Astrocyte of the cerebellum (primary cell): ENCODE measurements at places on chromosomes 7 and 10.

DNA sequence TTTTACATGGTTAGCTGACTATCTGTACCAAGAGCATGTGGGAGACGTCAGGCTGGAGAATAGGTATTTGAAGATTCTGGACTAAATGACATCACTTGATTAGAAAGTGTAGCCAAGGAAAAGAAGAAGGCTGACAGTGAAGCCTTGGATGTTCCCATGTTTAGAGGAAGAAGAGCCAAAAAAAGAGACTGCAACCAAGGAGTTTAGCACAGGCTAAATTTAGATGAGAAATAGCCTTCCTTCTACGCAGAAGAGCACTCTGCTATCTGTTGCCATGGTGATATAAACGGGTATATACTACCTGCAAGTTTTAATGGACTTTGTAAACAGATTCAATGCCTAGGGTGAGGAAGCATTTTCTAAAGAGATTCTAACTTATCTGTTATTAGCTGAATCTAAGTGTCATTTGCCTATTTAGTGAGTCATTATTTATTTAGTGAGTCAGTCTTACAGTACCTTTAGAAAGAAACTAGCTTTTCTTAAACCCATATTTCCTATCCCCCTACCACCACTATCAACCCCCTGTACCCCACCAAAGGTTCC, 69.8 kb downstream of the CDK6 start:
- no peak for DNase-seq

- no peak for DNase-seq
These were observed 125.9 kb downstream of the GLCCI1 start for GRCh38 chr7:8094164-8095140.

- no peak for DNase-seq
These were observed 53.6 kb upstream of the WNT16 start for GRCh38 chr7:121275204-121275603.

GRCh38 chr7:96157856-96158255, 164.0 kb downstream of the SLC25A13 start:
- DNase-seq = no peak

DNA sequence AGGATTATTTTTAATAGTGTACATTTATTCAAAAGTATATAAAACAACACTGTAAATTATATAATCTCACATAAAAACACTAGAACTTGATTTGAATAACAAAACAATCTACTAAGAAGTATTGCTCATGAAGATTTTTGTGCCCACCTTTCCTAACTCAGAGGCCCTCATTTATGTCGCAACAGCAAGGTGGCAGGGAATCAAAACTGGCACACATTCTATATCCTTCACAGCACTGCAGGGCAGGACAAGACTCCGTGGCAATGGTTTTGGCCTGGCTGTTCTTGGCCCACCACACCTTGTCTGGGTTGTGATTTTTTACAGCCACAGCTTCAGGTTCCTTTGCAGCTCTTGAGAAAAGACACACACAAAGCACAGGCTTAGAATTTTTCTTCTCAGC, 3.4 kb upstream of the CUZD1 start:
- no peak for DNase-seq

DNA sequence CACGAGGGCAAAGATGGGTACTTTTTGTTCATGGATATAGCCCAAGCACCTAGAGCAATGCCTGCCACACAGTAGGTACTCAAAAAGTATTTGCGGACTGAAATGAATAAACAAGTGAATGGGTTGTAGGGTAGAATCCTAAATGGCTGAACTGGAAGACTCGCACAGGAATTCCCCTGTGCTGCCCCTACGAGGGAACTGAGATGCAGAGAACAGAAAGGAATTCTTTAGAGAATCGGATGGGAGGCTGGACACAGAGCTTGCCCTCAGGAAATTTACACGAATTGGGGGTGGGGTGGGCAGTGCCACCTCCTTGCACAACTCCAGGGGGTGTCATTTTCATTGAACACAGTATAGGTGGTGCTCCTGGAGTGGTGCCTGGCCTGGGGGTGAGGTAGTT, 35.2 kb upstream of the SRGN start:
- DNase-seq = no peak

- no peak for DNase-seq
These were observed 2.0 kb upstream of the ZNF398 start for GRCh38 chr7:149145031-149145845.

- DNase-seq = no peak
These were observed 124.8 kb downstream of the KIAA1217 start for GRCh38 chr10:24333736-24334135.

DNA sequence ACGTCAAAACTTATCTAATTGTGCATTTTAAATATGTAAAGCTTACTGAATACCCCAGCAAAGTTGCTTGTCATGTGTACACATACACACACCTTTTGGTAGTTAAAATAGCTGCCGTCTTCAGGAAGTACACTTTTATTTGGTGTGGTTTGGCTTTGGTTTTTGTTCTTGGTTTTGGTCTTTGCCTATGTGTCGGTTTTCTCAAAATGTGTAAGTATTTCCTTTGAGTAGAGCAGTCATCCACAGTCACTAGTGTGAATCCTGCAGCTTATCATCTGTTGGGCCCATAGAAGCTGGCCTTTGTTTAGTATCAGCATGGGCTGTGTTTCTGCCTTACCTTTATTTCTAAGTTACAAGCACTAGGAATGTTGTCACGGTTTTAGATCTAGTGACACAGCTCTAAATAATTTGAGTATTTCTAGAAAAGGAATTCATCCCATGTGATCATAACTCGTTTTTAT, 35.3 kb downstream of the NET1 start:
- DNase-seq = no peak

GRCh38 chr10:129775681-129776080, 188.4 kb downstream of the EBF3 start:
- no peak for DNase-seq

DNA sequence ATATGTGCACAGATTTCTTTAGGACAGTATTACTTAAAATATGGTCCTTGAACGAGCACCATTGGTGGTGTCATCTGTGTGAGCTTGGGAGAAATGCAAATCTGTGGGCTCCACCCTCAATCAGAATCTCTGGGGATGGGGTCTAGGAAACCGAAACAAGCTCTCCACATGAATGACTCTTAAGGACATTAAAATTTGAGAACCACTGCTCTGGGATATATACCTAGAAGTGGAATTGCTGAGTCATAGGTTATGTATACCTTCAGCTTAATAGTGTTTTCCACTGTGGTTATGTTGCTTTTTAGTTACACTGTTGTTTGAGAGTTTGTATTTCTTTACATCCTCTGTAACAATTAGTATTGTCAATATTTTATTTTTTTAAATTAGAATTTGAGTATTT, 24.0 kb downstream of the ZNRF2 start:
- no peak for DNase-seq

DNA sequence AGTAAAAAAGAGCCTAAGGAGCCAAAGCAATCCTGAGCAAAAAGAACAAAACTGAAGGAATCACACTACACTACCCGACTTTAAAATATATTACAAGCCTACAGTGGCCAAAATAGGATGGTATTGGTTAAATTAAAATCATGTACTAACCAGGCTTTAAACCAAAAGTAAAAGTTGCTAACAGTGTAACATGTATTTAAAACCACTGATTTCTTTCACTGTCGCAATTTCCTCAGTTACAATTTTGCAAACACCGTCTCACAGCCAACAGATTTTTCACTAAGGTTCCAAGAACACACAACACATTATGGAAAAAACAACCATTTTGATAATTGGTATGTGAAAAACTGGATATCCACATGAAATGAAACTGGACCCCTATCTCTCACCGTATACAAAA, 74.0 kb downstream of the JMJD1C start:
- no peak for DNase-seq

- DNase-seq = no peak
These were observed 25.0 kb downstream of the LHPP start for GRCh38 chr10:124486635-124487034.

GRCh38 chr7:142535123-142535779, 214.0 kb upstream of the PRSS1 start:
- peak; percentile 78 for DNase-seq

DNA sequence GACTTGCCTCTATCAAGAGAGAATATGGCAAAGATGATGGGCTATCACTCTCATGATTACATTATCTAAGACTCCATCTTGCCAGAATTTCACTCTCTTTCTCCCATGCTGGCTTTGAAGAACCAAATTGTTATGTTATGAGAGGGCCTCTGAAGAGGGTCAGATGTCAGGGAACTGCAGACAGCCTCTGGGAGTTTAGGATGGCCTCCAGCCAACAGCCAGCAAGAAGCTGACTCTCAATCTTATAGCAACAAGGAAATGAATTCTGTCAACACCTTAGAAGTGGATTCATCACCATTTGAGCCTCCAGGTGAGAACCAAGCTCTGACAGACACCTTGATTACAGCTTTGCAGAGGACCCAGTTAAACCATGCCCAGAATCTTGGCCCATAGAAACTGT, 33.6 kb downstream of the ZNF22 start:
- DNase-seq = no peak

DNA sequence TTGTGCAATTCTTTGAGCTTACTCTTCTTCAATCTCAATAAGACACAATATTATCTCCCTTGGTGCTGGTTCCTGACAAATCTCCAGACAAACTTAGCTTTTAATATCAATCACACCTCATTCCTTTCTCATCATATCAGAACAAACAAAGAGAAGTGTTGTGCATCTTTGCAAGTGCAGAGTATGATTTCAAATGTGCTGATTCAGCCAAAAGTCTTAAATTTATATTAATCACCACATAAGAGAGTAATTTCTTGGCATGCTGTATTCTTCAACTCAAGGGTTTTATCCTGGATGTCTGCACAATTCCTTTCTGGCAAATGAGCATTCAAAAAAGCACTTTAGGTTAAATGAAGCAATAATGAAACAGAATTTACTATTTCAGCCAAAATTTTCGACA, 877.8 kb downstream of the ANKRD7 start:
- no peak for DNase-seq

- no peak for DNase-seq
These were observed 16.7 kb downstream of the POR start for GRCh38 chr7:75931680-75932079.

DNA sequence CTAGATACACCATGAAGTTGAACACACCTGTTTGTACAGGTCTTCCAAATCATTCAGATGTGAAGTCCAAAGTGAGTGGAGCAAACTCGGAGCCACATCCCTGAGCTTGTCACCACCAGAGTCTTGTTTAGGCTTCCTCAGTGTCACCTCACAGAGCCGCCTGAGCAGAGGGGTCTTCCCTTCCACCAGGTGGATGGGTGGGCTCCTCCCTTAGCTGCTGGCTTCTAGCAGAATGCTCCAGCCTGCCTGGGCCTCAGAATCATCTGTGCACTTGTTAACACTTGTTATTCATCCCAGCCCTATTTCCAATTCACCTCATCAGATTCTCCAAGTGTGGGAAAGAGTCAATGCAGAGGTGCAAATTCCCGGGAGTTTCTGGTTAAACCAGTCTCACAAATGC, 32.5 kb downstream of the C10orf71 start:
- no peak for DNase-seq

- DNase-seq = no peak
These were observed 47.7 kb upstream of the LYZL1 start for GRCh38 chr10:29240986-29241660.

- no peak for DNase-seq
These were observed 939.0 kb upstream of the C7orf33 start for GRCh38 chr7:147651601-147652000.

DNA sequence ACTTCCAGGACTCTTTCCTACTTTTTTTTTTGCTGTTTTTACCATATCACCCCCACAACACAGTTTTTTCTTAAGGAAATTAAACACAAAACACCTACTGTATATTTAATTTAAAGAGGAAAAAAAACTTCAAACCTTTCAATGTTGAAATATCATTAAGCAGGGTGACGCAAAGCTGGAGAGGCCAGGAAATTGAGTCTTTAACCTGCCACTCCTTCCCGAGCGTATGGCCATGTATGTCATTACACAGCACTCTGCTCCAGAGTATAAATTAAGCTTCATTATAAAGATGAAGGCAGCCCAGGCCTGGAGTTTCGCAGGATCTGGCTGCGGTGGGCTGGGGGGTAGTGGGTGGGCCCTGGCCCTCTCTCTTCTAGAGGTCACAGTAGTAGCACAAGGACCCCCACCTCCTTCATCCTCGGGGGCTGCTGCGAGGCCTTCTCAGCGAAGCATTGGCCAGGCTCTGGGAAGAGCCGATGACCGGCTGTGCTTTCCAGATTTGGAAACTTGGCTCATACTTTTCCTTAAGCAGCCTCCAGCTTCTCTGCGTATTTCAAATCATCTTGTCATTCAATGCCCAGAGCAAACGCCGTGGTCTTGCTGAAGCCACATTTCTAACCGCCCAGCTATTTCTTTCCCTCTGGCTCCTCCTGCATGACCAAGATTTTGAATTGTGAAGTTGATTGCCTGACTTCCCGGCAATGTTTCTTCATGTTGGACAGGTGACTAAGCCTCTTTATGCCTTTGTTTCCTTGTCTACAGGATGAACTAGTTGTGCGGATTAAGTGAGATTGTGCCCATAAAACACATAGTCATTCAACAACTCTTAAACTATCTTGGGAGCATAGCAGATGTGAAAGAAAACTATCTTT, 765.1 kb downstream of the SUGCT start:
- DNase-seq = no peak

- DNase-seq = no peak
These were observed 338.2 kb upstream of the PFKP start for GRCh38 chr10:2729197-2729596.

DNA sequence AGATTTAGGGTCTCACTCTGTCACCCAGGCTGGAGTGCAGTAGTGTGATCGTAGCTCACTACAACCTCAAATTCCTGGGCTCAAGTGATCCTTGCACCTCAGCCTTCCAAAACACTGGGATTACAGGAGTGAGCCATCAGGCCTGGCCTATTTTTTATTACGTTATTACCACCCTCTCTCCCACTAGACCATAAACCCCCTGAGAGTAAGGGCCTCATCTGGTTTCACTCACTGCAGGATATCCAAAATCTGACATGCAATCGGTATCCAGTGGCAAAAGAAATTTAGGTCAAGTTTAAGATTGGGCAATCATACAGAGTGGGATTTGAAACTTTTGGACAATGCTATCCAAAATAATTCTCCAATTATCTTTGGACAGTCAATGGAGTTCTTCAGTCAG, 117.0 kb upstream of the NEBL start:
- no peak for DNase-seq

- DNase-seq = no peak
These were observed 124.2 kb downstream of the ABCA13 start for GRCh38 chr7:48295296-48295971.

GRCh38 chr7:76291351-76292212, 10.9 kb upstream of the HSPB1 start:
- peak; percentile 94 for DNase-seq

DNA sequence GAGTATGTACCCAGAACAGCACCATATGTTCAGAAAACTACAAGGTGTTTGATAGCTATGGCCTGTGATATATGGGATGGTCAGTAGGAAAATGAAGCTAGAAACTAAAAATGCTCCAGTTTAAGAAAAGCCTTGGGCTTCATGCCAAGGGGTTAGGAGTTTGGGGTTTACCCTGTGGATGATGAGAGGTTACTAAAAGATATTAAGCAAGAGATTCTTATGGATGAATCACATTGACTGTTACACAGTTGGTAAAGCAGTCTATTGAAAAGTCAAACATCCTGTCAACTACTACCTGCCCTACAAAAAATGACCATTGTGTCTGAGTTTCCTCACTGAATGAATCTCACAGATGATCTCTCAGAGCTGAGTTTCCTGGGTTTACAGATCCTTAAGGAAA, 166.2 kb upstream of the INHBA start:
- DNase-seq = no peak
